ENCODE measurements at places on chromosomes 1 and 21. TPM values are rescaled to one million over a fixed set of nuclear protein-coding genes. Genes with fewer than 3 reads are reported as not detected.

GRCh38 chr1:83546874-83547273 lies 452.1 kb downstream of the TTLL7 start:
- DNase-seq, result no peak

DNA sequence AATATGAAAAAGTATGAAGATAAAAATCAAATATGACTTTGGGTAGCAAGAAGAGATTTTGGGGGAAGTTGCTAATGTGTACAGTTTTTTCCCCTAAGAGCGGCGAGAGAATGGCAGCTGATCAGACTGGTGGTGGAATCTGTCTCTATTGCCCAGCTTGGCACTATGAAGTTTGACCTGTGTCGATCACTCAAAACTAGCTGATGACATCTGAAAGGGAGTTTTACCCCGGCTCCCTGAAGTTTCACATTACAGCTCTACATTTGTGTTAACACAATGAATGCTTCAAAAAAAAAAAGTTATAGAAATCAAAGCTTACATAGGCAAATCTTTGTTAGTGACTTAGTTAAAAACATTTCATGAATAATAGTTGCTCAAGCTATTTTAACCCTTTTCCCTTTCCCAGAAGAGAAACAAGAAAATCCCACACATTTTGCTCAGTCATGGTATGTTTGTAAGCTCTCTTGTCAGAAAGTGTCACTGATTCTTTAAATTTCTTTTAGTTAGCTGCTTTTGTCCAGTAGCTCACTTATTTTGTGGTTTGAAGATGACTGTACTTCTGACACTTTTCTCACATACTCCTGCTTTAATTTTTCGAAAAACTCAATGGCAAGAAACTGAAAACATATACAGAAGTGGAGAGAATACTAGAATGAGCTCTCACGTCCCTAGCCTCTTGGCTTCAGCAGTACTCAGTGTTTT lies 41.3 kb downstream of the DYRK1A start:
- no peak for DNase-seq

DNA sequence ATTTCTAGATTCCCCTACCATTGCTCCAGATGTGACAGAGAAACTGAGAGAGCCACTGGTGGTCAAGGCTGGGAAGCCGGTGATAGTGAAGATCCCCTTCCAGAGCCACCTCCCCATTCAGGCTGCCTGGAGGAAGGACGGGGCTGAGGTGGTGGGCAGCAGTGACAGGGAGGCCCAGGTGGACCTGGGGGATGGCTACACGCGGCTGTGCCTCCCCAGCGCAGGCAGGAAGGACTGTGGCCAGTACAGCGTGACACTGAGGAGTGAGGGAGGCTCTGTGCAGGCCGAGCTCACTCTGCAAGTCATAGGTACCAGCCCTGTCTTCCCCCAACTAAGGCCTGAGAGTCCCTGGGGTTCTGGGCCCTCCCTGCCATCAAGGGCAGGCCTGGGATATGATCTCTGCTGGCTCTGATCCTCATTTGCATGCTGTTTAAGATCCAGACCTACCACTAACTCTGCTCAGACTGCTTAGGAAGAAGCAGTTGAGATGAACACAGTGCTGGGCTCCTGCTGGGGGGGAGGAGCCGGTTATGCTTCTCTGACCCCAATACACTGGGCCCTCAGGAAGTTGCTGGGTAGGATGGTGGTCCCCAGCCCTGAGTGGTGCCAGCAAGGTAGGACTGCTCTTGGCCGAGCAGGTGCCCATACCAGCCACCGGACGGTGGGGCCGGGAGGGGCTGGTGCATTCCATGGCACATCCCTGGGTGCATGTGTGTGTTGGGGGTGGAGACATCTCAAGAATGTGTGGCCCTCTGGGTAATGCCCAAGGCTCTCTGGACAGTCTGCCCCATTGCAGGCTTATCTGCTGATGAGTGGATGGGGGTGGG lies 25.1 kb downstream of the IGFN1 start:
- no peak for DNase-seq

DNA sequence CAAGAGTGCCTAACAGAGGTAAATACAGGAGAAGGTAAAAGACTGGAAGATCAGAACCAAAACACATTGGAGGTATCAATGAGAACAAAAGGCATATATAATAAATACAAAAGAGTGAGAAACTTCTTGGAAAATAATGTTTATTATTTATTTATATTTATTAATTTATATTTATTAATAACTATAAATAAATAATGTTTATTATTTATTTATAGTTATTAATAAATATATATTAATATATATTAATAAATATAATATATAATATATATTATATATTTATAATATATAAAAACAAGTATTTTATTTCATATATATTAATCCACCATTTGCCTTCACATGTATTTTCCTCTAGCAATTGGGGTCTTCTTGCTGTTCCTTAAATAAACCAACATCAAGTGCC lies 391.9 kb downstream of the GPATCH2 start:
- DNase-seq, result no peak

DNA sequence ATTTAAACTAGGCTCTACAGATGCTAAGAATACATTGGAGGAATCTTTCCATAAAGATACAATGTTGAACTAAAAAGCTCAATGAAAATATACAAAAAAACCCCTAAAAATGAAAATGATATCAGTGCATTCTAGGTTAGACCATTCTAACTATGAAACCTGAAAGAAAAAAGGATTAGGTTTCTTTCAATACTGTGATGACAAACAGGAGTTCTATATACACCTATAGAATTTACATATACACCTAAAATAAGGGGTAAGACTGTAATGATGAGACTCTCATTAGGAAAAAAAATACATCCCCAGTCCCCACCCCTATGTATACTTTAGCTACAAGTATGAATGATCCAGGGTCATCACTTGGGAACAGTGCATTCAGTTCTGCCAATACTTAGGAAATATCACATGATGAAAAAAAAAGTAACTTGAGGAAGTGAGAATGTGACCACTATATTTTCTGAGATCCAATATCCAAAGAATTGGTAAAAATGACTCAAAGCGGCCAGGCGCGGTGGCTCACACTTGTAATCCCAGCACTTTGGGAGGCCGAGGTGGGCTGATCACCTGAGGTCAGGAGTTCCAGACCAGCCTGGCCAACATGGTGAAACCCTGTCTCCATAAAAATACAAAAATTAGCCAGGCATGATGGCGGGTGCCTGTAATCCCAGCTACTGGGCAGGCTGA lies 26.3 kb downstream of the SELENOF start:
- DNase-seq, result no peak

GRCh38 chr1:235136111-235136510 lies 7.5 kb upstream of the TOMM20 start:
- no peak for DNase-seq

DNA sequence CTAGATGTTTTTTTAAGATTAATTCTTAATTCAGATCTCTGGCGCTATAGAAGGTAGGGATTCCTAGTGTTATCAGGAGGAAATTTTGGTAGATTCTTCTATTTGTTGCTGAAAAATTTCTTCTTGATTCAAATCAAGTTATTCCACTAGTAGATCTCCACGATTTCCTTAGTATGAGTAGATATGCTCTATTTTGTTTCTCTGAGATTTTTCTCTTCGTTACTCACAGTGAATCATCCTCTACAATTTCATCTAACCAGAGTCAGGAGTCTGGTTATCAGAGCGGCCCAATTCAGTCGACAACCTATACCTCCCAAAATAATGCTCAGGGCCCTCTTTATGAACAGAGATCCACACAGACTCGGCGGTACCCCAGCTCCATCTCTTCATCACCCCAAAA lies 18.8 kb upstream of the HAX1 start:
- no peak for DNase-seq

DNA sequence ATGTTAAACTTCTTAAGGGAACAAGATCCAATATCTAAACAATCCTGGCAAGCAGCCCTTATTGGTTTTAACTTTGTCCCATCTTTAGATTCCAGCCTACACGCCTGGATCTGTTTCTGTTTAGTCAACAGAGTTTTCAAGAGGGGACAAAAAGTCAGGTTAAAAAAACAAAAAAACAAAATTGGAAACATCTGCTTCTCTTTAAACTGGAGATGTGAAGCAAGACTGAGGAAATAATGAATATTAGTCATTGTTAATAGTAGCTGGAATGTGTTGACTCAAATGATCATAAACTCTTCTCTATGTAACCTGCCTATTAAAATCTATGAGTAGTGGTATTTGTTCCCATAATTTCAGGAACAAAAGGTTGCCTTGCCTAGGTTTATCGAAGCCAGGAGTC lies 55.0 kb downstream of the NID1 start:
- DNase-seq, result no peak

- DNase-seq, result no peak
Measured at GRCh38 chr1:221204055-221204833, 325.0 kb downstream of the HLX start.

DNA sequence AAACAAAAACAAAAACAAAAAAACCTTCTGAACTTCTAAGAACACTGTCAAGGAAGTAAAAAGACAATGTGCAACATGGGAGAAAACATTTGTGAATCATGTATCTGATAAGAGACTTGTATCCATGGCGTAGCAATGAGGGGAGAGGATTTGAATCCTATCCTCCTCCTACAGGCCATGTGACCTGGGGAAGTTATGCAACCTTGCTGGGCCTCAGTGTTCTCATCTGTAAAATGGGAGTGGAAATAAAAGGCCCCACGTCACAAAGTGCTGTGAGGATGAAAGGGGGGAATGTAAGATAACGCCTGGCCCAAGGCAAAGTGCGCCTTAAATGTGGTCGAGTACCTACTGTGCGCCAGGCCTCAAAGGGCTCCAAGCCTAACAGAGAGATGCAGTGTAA lies 83.7 kb downstream of the DISP3 start:
- DNase-seq, result no peak

DNA sequence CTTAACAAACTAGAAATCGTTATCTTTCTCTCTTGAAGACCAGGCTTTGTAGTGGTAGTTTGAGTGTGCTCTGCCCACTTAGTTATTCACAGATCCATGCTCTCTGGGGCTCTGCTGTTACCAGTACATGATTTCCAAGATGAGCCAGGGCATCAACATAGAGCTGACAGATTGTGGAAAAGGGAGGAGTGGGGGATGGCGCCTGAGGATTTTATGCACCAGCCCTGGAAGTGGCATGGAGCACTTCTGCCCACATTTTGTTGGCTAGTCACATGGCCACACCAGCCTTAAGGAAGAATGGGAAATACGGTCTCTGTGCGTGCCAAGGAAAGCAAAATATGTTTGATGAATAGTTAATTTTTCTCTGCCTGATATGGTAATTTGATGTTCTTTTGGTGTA lies 18.2 kb downstream of the TSNAX start:
- no peak for DNase-seq

GRCh38 chr1:45543581-45544417 lies 6.8 kb upstream of the AKR1A1 start:
- DNase-seq, result peak; percentile 76

DNA sequence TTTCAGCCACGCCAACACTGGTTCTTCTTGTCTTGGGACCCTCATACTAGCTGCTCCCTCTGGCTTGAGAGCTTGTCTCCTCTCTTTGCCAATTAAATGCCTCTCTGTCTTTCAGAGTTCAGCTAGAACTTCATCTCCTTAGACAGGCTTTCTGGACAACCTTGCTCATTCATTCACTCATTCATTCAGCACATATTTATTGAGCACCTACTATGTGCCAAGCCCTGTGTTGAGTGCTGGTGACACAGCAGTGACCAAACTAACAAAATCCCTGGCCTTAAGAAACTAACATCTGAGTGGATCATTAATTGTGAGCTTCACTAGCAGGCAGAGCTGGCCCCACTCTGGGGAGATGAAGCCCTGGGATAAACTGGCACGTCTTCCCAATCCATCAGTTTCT lies 24.9 kb upstream of the CASZ1 start:
- no peak for DNase-seq

DNA sequence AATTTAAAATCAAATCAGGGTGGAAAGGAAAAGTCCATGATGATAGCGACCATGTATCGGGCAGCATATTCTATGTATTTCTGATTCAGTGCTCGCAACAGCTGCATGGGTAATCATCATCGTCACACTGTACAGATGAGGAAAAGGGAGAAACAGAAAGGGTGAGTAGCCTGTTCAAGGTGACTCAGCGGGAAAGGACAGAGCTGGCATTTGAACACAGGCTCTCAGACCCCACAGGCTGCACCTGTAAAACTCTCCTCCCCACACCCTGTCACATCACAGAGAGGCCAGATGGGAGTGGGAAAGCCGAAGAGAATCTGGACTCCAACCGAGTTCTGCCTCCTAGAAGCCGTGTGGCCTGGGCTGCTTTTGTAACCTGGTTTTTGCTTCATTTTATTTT lies 14.0 kb downstream of the RUNX1 start:
- peak; percentile 25 for DNase-seq

GRCh38 chr1:68234094-68234493 lies 1.8 kb upstream of the WLS start:
- DNase-seq, result no peak

- no peak for DNase-seq
Measured at GRCh38 chr1:31671561-31672201, 27.0 kb upstream of the PEF1 start.

GRCh38 chr1:147046189-147046862 lies 108.2 kb downstream of the NBPF12 start:
- DNase-seq, result no peak

- no peak for DNase-seq
Measured at GRCh38 chr1:47180603-47181094, 9.2 kb downstream of the PDZK1IP1 start.

DNA sequence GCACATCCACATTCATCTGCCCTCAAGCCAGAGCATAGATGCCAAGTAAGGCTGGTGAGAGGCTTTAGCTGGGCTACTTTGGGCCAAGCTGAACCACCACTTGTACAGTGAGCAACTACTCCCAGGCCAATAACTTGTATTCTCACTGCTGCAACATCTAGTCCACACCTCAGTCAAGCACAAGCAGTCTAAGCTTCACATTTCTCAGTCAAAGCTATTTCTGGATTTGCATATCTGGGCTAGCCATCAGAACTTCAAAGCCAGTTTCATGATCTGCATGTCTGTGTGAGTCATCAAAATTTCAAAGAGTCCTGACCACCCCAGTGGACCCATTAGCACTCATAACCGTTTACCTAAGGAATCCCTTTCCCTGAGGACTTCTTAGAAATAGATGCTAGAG lies 77.7 kb upstream of the DIRAS3 start:
- no peak for DNase-seq

- no peak for DNase-seq
Measured at GRCh38 chr1:63914241-63914640, 140.4 kb downstream of the ROR1 start.

Gene RPE65
- total RNA-seq, result not detected

Gene CLEC20A
- total RNA-seq, result not detected

Gene FRRS1
- total RNA-seq, result 2.3 TPM

Gene CHIT1
- total RNA-seq, result 1.4 TPM

Gene MAP1LC3C
- total RNA-seq, result not detected

Gene LHX8
- not detected for total RNA-seq

Gene KRTAP19-6
- not detected for total RNA-seq

Gene PRRX1
- not detected for total RNA-seq

Gene TARBP1
- total RNA-seq, result 63.0 TPM
